ENCODE measurements at places on chromosomes 4 and X.
A peak's percentile ranks its signal among the peaks of the same experiment; 100 is the strongest.

DNA sequence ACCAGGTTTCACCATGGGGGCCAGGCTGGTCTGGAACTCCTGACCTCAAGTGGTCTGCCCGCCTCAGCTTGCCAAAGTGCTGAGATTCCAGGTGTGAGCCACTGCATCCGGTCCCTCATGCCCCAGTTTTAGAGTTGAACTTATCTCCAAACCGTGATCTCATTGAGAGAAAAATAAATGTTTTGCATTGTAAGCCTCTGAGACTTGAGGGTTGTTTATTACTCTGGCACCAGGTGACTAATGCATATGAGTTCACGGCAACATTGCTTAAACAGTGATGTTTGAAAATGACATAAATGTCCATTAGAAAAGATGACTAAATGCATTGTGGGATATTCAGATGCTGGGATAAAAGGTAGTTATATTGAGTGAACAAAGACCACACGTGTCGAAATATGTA, 22.9 kb upstream of the FAT1 start:
- no peak for DNase-seq

DNA sequence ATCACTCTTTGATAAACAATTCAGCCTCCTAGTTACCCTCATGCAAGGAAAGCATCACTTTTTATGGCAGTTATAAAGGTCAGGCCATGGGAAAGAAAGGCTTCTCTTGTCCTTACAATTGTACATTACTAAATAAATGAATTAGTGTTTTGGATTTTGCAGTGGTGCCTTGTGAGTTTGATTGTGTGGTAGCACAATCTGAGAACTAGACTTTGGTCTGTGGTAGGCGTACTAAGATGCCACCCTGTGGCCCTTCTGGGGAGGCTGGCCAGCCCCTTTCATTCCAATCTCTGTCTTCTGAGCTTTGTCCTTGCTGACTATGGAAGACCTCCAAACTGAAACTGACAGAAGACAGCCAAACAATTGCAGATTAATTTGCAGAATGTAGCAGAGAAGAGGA, 14.6 kb upstream of the HNRNPD start:
- no peak for DNase-seq

DNA sequence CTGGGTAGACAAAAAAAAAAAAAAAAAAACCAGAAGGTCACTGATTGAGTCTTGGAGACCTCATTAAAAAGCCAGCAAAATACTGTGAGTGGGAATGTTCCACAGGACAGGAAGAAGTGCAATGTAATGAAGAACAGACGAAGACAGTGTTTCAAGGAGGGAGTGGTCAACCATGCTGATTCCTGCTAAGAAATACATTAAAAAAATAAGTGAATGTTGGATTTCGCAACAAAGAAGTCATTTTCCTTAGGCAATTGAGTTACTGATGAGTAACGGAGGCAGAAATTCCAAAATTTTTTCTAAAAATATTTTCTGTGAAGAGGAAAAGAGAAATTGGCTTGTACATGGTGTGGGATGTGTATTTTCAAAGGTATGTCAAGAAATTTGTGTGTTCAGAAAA, 94.3 kb upstream of the FAM47B start:
- DNase-seq = no peak

GRCh38 chrX:7286168-7286837, 138.3 kb upstream of the PUDP start:
- DNase-seq = no peak

DNA sequence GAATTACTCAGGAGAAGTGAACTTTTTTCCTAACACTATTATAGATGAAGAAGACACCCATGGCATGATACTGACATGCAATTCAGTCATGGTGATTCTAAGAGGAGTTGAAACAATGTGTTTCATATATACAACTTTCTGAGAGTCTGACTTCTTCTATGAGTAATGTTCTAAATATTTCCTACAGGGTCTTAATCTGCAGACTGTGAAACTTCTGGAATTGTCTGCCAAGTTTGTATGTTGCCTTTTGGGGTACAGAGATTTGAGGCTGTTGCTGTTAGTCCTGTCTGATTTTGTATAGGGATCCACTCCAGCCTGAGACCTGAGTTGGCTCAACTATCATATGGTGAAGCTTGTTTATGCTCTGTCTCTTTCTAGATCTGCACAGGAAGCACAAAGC, 160.6 kb upstream of the GATB start:
- DNase-seq = no peak

DNA sequence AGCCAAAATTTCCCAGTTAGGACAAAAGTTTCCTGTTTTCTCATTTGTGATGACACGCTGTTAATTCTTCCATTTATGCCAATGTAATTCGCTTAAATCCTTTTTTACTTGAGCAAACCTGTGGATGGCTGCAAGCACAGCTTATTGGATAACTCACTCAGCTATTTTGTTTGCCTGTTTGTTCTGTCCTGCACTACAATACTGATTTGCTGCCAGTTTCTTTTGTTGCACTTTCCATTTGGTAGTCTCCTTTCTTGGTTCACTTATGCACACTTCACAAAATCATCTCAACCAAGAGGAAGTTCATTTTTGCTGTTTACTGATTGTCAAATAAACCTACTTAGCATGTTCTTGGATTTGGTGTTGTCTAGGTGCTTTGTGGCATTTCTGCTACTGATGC, 40.3 kb downstream of the MFAP3L start:
- no peak for DNase-seq

- DNase-seq = no peak
Observed at GRCh38 chrX:128714425-128714824, 662.2 kb upstream of the ACTRT1 start.

- no peak for DNase-seq
Observed at GRCh38 chr4:23091711-23092110, 399.0 kb downstream of the GBA3 start.

- no peak for DNase-seq
Observed at GRCh38 chrX:34658326-34658725, 1.2 kb upstream of the TMEM47 start.

GRCh38 chrX:97074400-97074799, 190.7 kb downstream of the RPA4 start:
- no peak for DNase-seq

GRCh38 chr4:147833254-147833653, 101.4 kb downstream of the ARHGAP10 start:
- no peak for DNase-seq

DNA sequence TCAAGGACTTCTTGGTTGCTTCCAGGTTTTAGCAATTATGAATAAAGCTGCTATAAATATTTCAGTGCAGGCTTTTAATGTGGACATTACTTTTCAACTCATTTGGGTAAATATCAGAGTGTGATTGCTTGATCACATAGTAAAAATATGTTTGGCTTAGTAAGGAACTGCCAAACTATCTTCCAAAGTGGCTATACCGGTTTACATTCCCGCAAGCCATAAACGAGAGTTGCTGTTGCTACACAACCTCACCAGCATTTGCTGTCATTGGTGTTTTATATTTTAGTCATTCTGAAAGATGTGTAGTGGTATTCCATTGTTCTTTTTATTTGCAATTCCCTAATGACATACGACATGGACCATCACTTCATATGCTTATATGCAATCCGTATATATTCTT, 30.9 kb upstream of the SPOCK3 start:
- DNase-seq = no peak

DNA sequence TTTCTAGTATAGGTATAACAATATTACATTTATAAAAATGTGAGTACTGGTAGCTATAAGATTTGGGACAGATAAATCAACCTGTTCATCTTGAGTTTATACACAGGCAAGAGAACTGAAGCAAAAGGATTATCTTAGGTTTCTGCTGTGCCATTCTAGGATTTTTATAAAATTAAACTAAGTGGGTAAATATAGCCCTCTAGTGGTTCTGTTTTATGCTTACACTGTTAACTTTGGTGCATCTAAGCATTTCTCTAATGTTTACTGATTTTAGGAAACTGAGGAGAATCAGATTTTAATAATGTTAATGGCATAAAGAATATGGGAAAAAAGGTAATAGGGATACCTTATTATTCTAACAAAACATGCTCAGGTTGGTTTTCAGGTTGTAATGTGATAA, 1.1 kb upstream of the RRH start:
- DNase-seq = no peak

DNA sequence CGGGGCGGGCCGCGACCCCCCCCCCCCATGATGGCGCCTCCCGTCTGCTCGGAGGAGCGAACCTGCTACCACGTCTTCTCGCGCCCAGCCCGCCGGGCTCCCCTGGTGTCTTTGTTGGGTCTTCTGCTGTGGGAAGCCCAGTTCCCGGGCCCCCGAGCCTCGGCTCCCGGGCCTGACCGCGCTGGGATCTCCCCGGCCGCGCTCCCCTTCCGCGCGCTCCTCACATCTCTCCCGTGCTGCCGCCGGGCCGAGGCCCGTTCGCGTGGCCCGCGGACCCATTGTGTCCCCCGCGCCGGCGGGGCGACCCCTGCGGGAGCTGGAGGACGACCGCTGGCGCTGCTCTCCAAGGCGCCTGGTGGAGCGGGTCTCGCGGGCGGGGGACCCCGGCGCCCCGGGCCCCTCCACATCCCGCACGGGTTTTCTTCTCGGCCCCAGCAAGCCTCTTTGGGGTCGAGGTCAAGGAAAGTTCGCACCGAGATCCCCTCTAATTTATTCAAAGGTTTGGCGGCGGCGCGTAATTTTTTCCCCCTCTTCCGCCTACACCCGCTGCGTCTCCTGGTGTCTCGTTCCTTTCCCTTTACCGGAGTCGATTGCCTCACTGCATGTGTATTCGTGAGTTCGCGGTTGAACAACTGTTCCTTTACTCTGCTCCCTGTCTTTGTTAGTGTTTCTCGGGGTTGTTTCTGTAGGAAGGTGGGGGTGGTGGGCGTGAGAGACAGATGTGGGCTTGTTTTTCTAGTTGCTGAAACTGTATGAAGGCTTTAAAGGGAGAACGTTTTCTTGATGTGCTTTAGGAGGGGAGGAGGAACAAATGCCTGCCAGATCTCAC, 770 bp downstream of the SMAD1 start:
- peak; percentile 23 for DNase-seq

DNA sequence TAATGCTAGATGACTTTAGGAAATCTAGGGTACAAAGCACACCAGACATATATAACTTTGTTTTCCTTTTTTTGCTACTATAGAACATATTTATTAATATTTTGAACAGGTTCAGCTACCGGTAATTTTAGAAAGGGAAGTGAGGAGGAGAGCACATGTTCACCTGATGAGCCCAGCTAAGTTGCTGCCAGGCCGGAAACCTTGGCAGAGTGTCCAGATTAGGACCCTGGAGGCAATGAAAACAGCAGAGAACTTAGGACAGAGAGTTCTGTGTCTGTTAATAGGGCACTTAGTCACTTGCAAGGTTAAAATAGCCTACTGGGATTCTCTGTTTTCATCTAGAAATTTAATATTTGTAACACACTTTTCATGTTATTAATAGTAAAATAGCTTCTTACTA, 348.9 kb upstream of the CPEB2 start:
- no peak for DNase-seq
